ENCODE measurements at places on chromosomes 5 and 9.

DNA sequence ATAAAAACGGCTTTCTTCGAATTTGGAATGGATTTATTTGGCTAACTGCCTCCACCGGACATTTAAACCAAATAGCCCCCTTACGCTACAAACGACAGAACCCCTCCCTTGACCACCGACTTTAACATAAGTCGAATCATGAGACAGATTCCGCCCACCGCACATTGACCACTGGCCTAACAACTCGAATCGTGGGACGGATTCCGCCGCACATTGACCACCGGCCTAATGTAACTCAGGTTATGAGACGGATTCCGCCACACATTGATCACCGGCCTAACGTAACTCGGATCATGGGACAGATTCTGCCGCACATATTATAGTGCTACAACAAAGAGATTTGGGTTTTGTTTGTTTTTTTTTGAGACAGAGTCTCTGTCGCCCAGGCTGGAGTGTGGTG, 2.7 kb upstream of the LCN9 start:
- no peak for DNase-seq

DNA sequence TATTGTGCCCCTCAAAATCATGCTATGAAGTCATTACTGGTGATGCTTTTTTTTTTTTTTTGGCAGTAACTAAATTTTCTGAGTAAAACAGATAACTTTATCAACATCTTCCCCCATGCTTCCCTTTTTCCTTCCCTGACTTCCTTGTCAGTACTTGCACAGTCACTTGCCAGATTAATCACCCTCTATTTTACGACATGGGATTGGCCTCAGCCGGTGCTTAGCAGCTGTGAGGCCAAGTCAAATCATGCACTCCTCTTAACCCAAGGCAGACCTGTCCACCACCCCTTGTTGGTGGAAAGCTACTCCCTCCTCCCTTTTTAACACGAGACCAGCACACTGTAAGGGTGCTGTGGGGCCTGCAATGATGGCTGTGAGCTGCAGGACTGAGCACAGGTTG, 118.0 kb upstream of the OTULINL start:
- DNase-seq = no peak

DNA sequence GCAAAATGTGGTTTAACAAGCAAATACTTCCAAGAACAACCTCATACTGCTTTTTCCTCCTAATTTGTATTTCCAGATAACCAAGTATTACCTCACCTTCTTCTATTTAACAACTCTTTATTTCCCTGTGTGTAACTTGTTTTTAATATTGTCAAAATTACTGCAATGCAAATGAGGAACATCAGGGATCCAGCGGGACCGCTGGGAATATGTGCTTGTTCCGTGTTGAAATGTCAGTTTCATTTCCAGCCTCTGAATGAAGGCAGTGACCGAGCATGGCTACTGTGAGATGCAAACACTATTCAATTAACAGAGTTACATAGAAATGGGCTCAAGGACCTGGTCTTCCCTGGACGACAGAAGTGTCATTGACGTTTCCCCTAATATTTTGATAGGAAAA, 110.8 kb upstream of the CTSL start:
- DNase-seq = no peak

GRCh38 chr9:85142968-85143367, 473.4 kb downstream of the NTRK2 start:
- no peak for DNase-seq

GRCh38 chr5:180829726-180830125, 27.1 kb upstream of the MGAT1 start:
- no peak for DNase-seq

DNA sequence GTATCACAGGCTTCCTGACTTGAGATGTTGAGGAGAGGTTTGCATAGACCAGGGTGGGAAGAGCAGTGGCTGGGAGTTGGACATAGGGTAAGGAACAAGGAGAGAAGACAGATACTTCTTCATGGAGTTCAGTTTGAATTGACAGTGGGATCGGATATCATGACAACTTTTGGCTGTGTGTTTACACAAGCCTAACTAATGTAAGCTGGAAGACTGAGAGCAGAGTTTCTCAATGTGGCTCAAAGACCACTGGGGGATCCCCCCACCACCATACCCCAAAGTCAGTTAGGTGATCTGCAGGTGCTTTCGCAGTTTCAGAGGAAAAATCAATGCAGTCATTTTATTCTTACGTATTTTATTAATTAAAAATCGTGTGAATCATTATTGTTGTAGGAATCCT, 125.9 kb downstream of the AOPEP start:
- DNase-seq = no peak

Data from renal pelvis (tissue), 12 donors.